ENCODE measurements at places on chromosomes 7 and 10. TPM values are rescaled to one million over a fixed set of nuclear protein-coding genes. Genes with fewer than 3 reads are reported as not detected.
A peak's percentile ranks its signal among the peaks of the same experiment; 100 is the strongest.

The ADGRA1 gene
- total RNA-seq = 0.17 TPM

The SCIN gene
- 2.3 TPM for total RNA-seq

The HELLS gene
- 371 TPM for total RNA-seq

GRCh38 chr10:45437587-45438465 is 63.8 kb downstream of the ALOX5 start:
- DNase-seq = no peak

GRCh38 chr7:130154501-130155317 is 50.5 kb downstream of the TMEM209 start:
- DNase-seq = peak; percentile 41

- no peak for DNase-seq
Observed at GRCh38 chr10:86730227-86730626, 26.2 kb upstream of the BMPR1A start.

Measured in H1 (cell line).